ENCODE measurements at places on chromosomes 7 and 10.

DNA sequence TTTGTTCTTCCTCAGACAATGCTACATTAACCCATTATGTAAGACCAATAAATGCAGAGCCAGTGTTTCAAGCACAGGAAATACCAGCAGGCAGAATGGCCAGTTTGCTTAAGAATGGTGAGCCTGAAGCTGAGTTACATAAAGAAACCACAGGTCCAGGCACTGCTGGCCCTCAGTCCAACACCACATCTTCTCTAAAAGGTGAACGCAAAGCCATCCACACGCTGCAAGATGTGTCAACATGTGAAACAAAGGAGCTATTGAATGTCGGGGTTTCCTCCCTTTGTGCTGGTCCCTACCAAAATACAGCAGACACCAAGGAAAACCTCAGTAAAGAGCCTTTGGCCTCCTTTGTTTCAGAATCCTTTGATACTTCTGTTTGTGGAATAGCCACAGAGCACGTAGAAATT lies 63.8 kb downstream of the TASOR2 start:
- DNase-seq: no peak

DNA sequence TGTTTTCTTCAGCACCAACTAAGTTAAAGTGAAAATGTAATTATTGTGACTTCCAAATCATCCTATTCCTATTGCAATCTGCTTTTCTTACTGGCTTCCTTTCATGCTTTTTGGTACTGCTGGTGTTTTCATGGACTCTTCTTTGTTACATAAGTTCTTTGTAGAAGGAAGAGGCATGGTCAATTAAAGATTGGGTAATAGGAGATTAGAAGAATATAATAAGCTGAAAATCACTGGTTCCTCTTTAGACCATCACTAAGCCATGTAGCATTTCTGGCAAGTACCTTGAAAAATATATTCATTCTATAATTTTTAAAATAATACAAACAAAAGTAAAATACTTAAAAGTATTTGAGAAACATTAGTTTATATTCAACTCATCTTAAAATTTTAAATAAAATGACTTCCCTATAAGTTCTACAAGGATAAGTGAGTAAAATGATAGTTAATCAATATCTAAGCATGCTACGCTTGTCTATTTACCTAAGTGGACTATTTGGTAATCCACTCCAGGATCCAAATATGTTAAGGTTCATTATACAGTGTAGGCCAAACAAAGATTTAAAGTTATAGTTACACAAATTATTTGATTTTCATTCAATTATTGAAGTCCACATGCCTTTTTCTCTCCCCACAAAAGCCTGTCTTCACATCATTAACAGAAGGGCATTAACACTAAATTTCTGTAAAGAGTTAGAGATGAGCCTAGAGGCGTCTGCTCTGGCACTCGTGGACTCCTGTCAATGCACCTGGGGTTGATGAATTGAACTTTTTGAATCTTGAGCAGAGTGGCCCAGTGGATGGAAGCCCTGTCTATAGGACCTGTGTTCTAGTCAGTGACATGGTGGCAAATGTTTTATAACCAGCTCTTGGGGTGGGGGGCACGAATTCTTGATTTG lies 408.1 kb downstream of the INHBA start:
- no peak for DNase-seq

DNA sequence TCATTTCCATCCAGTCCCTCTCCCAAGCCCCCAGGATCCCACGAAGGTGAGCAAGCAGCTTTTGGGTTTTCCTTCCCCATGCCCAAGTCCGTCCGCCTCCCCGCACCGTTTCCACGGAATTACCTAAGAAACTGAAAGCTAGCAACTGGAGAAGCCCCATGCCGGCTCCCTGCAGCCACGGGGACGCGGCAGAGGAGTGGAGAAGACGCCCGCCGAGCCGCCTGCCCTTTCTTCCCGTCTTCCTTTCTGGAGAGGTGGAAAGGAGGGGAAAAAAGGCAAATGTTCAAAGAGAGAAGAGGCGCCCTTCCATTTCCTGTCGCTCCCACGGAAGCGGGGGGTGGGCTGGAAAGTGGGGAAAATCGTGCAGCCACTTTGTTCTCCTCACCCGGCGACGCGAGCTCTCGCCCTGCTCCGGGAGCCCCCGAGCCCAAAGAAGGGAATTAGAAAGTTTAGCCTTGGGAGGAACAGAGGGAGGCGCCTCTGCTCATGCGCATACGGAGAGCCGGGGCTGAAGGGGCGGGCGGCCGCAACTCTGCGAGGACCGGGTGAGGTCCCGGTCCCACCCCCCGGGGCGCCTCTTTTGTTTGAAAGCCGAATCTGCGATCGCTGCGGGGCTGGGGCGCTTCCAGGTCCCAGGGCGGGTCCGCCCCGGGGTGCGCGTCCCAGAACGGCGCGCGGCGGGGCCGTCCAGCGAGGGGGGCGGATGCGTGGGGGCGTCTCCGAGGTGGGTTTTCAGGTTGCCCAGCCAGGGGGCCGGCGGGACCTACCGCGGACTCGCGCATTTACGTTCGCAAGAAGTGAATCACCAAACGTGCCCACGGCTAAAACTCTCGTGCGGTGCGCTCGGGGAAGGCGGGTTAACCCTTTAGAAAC lies at the start of gene LAMB1:
Gene LAMB1 (minus strand): TSS at position 436 of the 873 bp plus-strand sequence. CDS start 276 bp downstream, at position 160.
- peak; percentile 86 for DNase-seq

DNA sequence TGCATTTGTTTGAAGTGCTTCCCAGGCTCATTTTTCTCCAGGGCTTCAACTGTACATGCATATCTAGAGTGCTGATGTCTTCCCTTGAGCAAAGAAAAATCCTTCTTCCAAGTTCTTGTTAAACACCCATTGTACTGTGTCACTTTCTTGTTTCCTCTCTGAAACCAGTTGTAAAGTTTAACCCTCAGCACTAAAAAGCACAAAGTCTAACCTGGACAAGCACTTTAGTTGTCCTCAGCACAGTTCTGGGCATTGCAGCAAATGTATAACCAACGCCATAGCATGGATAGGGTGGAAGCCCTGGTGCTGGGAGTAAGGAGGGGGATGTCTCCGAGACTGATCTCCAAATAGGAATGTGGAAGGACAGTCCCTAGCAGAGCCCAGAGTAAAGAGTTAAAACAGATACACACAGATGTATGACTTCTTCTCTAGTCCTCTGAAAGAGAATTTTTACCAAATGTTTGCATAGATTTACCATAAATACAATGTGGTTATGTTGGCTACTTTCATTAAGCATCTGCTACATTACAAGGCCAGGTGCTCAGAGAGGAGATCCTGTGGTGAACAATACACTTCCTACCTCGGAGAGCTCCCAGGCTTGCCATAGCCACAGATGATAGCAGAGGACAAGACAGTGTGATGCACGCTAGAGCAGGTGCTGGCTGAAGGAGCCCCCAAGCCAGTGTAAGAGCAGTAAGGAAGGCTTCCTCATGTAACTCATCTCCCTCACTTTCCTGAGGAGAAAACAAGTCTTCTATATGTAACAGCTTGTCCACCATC lies 57.0 kb downstream of the DNAJC12 start:
- DNase-seq: no peak

DNA sequence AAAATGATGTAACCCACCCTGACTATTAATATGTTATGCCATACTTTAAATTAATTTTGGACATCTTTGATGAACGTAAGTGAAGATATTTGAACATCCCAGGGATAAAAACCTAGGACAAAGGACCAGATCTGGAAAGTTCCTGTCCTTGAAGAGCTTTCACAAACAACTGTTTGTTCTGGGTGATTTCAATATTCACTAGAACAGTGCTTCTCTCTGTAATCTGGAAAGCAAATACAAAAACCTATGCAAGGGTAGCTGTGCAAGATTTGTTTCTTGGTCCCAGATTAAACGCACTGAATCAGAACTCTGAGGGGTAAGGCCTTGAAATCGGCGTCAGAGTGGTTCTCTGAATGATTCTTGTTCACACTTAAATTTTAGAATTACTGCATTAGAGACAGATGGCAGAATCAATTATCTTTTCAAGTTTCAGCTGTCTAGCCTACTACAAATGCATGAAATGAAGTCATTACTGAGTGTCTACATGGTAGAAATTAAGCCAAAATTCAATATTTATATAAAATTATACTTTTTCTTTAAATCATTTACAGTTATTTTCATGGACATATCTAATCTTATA lies 69.6 kb upstream of the CSTF2T start:
- DNase-seq: no peak

DNA sequence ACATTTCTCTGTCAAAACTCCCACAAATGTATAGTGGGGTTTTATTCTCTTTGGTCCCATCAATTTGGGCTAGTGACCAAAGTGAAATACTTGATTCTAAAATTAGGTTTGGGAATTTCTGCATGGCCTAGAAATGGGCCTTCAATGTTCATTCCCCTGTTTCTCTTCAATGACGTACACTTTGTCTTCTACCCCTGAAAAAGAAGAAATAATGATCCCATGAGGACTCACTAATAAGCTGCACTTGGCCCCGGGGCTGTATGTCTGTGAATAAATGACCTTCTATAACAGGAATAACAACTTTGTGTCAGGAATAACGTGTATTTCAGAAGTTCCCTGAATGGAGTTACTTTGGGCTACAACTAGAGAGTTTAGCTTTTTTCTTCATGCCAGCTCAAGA lies 20.2 kb downstream of the OR6B1 start:
- DNase-seq: peak; percentile 18

DNA sequence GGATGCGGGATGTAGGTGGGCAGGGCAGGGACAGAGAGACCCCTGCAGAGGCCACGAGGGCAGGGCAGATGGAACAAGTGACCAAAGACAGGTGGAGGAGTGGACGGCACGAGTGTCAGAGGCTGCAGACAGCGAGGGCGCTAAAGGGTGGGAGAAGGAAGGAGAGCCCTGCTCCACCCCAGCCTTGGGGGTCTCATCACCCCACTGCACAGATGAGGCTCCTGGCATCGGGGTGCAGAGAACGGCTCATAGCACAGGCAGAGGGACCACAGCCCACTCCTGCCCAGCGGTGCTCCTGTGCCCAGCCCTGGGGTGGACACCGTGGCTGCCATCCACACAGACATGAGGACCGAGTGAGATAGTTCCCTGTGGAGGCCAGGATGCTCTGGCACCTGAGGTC lies 2.2 kb upstream of the LAT2 start:
- DNase-seq: no peak

- no peak for DNase-seq
These were observed 2.2 kb downstream of the FAM53B start for GRCh38 chr10:124741922-124742412.

GRCh38 chr7:146443102-146443501 lies 326.5 kb downstream of the CNTNAP2 start:
- DNase-seq: no peak

GRCh38 chr10:117448802-117449201 lies 73.6 kb upstream of the PDZD8 start:
- DNase-seq: no peak

DNA sequence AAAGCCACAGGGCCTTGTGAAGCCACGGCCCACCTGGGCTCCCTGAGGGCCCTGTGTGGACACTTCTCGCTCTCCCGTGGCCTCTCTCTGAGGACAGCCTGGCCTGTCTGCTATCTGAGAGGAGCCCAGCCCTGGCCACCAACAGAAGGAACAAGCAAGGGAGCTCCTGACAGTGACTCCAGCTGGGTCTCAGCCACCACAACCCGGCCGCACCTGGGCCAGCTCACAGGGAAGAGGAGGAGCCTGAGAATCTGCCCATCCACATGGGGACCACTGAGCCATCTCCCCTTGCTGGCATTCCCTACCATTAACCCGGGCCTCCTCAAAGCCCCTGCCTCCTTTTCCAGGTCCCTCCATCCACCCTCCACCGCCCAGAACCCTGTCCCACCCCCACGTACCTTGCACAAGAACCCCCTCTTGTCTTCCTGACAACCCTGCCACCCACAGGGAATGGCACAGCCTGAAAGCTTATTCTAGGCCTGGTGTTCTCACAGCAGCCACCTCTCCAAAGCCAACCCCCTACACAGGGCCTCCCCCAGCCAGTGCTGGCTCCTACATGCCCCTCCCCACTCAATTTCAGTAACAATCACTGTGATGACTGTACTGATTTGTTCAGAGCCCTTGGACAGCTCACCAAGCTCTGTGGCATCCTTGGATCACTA lies 120.2 kb downstream of the GRID1 start:
- DNase-seq: no peak

DNA sequence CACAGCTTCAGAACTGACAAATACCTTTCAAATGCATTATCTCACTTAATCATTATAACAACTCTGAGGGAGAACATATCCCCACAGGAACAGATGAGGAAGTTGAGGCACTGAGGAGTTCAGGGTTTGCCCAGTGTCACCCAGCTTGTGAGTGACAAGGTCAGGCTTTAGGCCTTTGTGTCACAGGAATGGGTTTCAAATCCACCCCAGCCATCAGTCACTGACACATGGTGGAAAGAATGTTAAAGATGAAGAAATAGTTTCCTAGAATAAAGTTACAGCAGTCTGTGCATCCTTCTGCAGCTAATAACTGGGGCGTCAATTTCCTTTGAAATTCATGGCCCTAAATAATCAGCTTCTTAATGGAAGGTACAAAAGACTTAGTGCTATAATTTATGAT lies 37.8 kb downstream of the SGCE start:
- no peak for DNase-seq

DNA sequence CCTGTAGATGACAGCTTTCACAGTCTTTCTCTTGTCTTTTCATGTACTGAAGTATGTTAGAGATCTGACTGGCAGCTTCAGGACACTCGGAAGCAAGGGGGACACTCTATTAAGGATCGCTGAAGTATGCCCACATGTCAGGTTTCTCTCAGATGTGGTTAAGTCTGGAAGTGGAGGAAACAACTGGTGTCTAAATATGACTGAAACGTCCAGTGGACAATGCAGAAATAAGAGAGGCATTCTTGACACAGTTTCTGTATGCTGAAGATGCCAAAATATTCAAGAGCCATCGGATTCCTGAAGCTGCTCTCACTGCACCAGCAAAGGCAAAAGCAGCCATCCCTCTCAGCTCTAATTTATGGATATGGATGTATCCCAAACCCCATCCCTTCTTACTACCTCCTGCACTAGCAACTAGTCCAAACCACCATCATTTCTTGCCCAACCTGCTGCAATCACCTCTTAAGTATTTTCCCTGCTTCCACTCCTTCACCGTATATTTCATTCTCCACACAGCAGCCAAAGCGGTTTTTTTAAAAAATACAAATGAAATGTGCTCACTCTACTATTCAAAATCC lies 113.4 kb downstream of the REEP3 start:
- DNase-seq: no peak

DNA sequence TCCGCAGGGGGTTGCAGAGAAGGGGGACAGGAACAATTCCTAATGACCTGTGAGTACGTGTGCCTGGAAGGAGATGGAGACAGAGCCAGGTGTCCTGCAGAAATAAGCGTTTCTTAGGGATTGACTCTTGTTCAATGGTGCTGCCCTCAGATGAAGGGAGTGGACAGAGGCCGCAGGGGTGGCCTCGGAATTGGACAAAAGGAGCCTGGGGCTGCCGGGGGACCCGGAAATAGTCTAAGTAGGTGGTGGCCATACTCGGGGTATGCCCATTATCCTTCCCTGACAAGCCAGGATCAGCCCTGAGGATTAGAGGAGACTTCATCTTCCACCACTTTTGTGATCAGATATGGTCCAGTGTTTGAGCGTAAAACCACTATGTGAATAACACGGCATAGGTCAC lies 39.2 kb downstream of the ELFN1 start:
- DNase-seq: no peak

- no peak for DNase-seq
These were observed 59.9 kb downstream of the INSIG1 start for GRCh38 chr7:155357573-155358041.
